ENCODE measurements at places on chromosomes 7 and 10. TPM values are rescaled to one million over a fixed set of nuclear protein-coding genes. Genes with fewer than 3 reads are reported as not detected.

CFTR gene
- not detected for total RNA-seq

YAE1 gene
- total RNA-seq: 28.9 TPM

DNA sequence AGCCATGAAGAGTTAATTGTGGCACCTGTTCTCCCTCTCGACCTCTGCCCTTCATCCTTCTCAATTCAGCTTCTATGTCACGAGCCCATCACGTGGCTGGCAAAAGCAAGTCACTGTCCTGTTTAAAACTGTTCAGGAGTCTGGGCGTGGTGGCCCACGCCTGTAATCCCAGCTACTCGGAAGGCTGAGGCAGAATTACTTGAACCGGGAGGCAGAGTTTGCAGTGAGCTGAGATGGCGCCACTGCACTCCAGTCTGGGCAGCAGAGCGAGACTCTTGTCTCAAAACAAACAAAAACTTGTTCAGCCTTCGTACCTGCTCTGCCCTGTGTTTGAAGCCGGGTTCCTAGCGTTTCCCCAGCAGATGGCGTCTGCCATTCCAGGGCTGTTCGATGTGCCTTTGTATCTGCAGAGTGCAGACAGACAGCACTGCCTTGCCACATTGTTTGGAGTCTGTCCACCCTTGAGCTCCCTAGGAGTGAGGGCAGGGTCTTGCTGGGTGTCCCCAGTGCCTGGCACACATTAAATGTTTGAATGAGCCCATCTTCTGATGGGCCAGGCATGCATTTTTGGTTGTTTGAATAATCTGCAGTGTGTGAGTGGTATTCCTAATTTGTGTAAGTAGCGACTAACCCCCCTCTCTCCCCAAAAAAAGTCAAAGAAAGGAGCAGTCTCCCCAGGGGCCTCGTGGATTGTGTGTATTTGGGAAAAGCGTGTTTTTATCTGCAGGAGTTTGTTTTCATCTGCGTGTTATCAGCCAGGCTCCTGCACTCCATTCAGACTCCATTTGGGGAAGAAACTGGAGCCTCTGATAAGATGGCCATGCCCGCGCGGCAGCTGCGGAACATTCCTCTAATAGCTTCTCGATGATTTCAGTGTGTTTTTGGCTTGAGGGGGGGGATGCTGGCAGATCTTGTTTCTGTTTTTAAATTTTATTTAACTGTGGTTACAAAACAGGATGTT, 61.2 kb downstream of the DNAJB6 start:
- H3K4me1 ChIP-seq: no peaks in the 10 kb centered on the region
- no peak overlapping the region for H3K27ac ChIP-seq
- peaks cover 34% of the 10 kb centered on the region for H3K36me3 ChIP-seq
- H3K27me3 ChIP-seq: no peaks in the 10 kb centered on the region

DNA sequence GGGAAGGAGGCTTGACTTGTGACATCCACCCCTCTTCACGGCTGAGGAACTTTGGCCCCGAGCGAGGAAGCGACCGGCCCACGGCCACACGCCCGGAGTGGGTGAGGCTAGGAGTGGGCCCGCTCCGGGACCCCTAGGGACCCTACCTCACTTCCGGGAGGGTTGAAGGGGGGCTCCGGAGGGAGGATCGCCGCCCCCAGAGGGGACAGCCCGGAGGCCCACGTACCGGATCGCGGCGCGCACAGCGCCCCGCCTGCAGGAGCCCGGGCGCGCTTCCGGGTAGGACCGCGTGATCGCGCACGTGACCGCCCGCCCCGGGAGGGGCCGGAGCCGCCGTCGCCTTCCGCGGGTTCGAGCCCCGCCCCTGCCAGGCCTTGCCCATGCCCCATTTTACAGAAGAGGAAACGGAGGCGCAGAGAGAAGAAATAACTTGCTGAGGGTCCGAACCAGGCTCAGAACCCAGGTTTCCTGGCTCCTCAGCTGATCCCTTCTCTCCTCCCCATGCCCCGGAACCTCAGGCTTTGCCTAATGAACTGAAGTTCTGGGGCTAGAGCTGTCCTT, at the start of gene HPS1:
HPS1 (minus strand) TSS at position 275 of the 561 bp plus-strand sequence. CDS start 3,695 bp downstream, outside the sequence.
- peak; percentile 88 for DNase-seq
- H3K4me1 ChIP-seq: peaks cover 21% of the 10 kb centered on the region
- H3K27me3 ChIP-seq: no peaks in the 10 kb centered on the region
- peak within 1 kb of the TSS; percentile 88 for H3K27ac ChIP-seq
- peaks cover 12% of the 10 kb centered on the region for H3K36me3 ChIP-seq
- H3K4me3 ChIP-seq: peak within 1 kb of the TSS; percentile 87

Measured in naive thymus-derived CD4-positive, alpha-beta T cell (primary cell).